ENCODE measurements at places on chromosomes 2 and 18. TPM values are rescaled to one million over a fixed set of nuclear protein-coding genes. Genes with fewer than 3 reads are reported as not detected.

AGFG1 gene
- total RNA-seq: 35.2 TPM

DCTN1 gene
- total RNA-seq: 126 TPM

SERPINB3 gene
- total RNA-seq: not detected

DNAH7 gene
- under 0.01 TPM for total RNA-seq

NOP58 gene
- total RNA-seq: 38.4 TPM

TMEM169 gene
- 0.22 TPM for total RNA-seq

APCDD1 gene
- not detected for total RNA-seq

HOXD12 gene
- not detected for total RNA-seq

LDLRAD4 gene
- total RNA-seq: 13.4 TPM

ZNF385B gene
- total RNA-seq: not detected

MTA3 gene
- total RNA-seq: 25.8 TPM

ATP6V1C2 gene
- under 0.01 TPM for total RNA-seq

ASTL gene
- total RNA-seq: not detected

MYO5B gene
- not detected for total RNA-seq

SERPINB8 gene
- total RNA-seq: 2.7 TPM

UCN gene
- total RNA-seq: 0.34 TPM

All from dermis lymphatic vessel endothelial cell (primary cell).